ENCODE measurements at places on chromosomes 2 and 18. TPM values are rescaled to one million over a fixed set of nuclear protein-coding genes. Genes with fewer than 3 reads are reported as not detected.
A peak's percentile ranks its signal among the peaks of the same experiment; 100 is the strongest.

- peak; percentile 70 for DNase-seq
These were observed 952.9 kb downstream of the TRIB2 start for GRCh38 chr2:13669607-13670006.

DNA sequence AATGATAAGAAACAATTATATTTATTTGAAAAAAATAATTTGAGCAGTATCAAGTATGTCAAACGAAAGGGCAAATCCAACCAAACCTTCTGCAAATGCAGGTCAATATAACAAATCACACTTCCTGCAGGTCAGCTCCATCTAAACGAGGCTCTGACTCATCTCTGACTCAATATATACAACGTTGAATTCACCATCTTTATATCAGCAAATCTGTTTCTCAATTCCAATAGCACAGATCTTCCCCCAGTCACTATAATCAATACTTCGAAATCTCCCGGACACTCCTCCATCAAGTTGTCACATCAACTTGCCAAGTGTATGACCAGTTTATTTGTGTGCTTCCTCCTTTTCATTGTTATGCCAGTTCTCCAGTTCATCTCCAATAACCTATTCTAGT, 388.9 kb downstream of the ZEB2 start:
- DNase-seq = peak; percentile 54

GRCh38 chr18:35201256-35201931, 39.4 kb upstream of the ZNF397 start:
- DNase-seq = no peak

The MAP2 gene
- total RNA-seq = 0.23 TPM

The SEH1L gene
- 36.3 TPM for total RNA-seq

The C2orf66 gene
- total RNA-seq = 0.32 TPM
